ENCODE measurements at places on chromosomes 12 and 14.

- DNase-seq = no peak
Measured at GRCh38 chr12:31618228-31619025, 27.5 kb upstream of the DENND5B start.

GRCh38 chr12:57091638-57092528 lies 3.0 kb downstream of the NAB2 start:
- DNase-seq = no peak

DNA sequence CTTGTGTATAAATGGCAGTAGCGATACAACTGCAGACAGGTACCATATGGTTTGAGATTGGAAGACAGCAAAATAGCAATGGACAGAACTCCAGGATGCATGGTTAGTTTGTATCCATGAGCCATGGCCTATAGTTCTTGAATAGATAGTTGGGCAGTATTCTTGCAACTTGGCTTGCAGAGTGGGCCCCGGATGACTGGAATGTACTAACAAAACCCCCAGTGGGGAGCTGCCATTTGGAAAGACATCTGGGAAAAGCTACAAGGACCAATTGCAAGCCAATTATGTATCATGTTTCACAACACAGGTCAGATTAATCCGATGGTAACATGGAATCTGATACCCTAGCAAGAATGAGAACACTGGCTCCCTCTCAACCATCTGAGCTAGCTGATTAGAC lies 279.6 kb downstream of the RERGL start:
- no peak for DNase-seq

- DNase-seq = no peak
Measured at GRCh38 chr12:123998344-123998990, 25.5 kb downstream of the ZNF664 start.

DNA sequence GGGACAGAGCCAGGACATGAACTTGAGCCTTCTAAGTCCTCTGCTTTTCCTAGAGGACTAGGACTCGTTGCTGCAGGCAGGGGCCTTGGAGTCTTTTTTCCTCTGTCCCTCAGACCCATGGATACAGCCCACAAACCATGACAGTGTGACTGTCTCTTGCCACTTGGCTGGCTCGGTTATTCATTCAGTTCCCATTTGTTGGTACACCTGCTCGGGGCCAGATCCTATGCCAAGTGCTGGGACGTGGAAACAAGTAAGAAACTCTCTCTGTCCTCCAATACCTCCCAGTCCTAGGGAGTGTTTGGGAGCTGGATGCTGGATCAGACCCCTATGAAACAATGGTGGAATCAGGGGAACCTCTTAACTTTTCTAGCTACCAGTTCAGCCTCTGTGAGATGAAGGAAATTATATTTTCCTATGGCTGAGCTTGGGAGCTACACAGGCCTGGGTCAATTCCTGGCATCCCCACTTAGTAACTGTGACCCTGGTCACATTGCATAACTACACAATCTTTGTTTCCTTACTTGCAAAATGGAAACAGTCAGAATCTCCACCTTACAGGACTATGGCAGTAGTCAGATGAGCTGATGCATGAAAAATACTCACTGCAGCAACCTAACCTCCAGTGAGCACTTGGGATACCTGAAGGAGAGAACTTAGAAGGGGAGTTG lies 106.3 kb upstream of the VRK1 start:
- no peak for DNase-seq

DNA sequence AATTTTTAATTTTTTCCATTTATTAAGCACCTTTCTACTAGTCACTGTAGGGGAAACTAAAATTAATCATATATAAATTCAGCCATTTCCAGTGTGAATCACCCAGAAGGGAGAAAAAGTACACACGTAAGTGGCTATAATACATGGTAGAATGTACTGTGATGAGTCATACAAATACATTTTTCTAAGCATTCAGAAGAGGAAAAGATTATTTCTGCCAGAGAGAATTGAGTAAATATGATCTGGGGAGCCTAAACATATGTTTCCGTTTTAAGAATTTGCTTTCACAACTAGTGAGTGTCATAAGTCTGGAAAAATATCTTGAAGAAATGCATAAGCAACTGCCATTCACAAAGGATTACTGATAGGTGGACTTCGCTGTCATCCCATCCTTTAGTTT lies 102.8 kb downstream of the TGFB3 start:
- DNase-seq = no peak

GRCh38 chr12:115232455-115233156 lies 548.6 kb upstream of the TBX3 start:
- DNase-seq = no peak

DNA sequence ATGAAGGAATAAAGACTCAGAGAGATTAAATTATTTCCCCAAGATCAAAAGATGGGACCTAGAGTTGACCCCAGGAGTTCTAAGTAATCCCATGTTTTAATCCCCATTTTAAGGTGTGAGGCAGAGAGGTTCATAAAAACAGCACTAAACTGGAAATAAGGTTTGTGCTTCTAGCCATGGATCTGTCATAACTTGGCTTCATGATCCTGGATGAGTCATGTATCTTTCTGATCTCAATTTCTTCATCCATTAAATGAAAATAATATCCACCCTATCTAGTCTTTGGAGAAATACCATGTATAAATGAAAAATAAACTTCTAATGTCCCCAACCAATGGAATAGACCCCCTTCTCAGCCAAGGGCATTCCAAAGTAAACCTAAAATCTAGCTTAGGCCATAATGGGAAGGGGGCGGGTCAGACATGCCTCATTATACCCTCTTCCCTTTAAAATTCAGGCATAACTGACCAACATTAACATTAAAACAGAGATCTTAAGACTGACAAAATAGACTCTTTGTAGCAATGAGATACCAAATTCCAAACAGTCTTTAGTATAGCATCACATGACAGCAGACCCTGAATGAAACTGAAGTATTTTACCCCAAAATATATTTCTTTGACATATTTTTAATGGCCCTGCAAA lies 47.8 kb downstream of the SLC41A2 start:
- DNase-seq = no peak

DNA sequence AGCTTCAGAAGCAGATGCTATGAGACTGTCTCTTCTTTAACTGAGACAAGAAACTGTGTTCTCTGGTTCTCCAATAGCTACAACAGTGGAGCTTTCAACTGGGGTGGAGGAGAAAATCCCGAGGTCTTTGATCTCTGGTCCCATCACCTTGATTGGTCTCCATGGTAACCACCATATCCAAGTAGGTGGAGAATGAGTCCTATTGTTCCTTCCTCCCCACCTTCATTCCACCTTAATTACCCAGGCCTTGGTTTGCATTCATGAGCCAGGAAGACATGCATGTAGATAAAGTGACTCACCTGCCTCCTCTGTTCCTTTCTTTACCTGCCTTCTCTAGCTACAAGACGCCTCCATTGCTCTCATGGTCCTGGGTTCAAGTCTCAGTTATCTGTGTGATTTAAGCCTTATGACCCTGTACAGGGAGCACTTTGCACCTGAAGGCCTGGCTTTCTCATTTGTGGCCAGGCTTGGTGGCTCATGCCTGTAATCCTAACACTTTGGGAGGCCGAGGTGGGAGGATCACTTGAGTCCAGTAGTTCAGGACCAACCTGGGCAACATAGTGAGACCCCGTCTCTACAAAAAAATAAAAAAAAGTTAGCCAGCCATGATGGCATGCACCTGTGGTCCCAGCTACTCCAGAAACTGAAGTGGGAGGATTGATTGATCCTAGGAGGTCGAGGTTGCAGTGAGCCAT lies 157.7 kb upstream of the TBX3 start:
- DNase-seq = no peak

- no peak for DNase-seq
Measured at GRCh38 chr12:3106579-3106978, 29.4 kb downstream of the TSPAN9 start.

DNA sequence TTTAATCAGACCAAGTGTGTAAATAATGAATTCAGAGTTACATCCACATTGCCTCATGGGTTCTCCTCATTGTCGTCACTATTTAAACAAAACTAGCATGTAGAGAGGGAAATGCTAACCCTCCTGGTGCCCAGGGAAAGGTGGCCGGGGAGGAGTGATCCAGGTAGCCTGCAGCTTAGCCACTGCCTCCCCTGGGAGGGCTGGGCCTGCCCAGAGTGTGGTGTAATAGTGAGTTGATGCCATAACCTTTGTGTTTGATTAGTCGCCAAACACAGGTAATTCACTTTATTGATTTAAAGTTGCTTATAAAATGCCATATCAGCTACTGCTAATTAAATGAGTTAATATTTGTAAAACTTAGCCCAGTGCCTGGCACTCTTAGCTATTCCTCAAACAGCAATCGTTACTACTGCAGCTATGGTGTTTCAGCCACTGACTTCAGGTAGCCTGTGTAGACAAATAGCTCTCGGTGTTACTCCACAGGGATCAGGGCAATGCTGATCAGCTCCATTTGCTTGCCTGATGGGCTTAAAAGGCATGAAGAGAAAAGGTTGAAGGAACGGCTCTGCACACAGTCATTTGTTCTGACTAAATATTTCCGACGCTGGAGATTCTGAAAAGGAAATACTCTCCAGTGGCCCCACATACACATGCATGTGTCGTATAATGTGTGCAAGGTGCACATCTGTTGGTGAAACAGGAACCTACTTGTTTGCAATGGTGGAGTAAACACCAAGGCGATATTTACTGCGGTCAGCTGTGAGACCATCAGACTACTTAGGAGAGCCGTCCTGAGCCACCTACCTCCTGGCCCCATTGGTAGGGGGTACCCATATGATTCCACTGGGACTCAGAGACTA lies 45.7 kb upstream of the PRMT8 start:
- DNase-seq = no peak

DNA sequence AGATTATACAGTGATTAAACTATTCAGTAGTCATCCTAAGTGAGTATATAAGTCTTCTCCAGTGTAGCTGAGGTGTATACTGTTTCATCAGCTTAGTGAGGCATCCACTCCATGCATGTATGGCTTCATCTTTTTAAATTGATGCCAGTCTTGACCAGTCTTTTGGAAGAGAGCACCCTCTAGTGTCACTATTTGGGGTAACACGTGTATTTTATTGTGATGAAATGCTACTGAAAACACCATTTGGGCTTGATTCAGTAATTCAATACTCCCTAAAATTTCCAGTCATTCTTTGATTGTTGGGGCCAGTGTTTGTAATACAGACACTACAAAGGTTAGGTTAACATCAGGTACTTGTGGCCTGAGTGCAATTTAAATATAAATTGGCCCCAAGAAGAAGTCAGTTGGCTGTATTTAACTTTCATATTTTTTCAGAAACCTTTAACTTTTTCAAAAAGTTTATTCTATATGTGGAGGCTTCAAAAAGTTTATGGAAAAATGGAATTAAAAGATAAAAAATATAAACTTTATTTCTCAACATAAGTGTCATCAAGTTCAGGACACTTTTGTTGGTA lies 35.3 kb downstream of the MIPOL1 start:
- no peak for DNase-seq

- DNase-seq = no peak
Measured at GRCh38 chr12:77163074-77164038, 98.0 kb upstream of the E2F7 start.

GRCh38 chr12:128843538-128843937 lies 9.7 kb upstream of the GLT1D1 start:
- DNase-seq = no peak

DNA sequence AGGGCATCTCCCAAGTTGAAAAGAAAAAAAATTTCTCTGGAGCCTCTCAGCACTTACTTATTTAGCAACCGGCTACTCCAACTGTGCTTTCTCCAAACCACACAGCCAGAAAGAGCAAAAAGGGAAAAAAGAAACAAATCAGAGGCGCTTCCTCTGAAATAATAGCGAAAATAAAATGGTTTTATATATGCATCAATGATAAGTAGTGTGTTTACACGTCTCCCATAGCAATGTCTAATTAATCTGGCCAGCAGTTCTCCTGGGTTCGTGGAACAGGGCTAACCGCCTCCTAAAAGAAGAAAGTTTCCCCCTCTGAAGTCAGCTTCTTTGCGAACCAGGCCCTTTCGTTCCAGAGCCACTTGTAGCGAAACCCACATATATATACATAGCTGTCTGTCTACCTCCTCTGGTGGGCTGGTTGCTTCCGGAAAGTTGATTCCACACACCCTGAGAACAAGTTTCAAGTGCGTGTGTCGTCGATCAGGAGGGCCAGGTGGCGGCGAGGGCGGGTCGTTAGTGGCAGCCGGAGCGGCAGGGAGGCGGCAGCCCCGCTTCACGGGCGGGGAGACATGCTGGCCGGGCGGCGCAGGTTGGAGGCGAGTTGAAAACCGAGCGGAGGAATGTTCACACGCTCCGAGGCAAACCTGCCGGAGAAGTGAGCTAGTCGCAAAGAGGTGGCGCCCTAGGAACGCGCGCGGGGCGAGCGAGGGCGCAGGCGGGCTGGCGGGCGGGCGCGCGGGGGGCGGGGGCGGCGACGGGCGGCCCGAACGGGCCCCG lies 2.7 kb downstream of the PTHLH start:
- DNase-seq = no peak

DNA sequence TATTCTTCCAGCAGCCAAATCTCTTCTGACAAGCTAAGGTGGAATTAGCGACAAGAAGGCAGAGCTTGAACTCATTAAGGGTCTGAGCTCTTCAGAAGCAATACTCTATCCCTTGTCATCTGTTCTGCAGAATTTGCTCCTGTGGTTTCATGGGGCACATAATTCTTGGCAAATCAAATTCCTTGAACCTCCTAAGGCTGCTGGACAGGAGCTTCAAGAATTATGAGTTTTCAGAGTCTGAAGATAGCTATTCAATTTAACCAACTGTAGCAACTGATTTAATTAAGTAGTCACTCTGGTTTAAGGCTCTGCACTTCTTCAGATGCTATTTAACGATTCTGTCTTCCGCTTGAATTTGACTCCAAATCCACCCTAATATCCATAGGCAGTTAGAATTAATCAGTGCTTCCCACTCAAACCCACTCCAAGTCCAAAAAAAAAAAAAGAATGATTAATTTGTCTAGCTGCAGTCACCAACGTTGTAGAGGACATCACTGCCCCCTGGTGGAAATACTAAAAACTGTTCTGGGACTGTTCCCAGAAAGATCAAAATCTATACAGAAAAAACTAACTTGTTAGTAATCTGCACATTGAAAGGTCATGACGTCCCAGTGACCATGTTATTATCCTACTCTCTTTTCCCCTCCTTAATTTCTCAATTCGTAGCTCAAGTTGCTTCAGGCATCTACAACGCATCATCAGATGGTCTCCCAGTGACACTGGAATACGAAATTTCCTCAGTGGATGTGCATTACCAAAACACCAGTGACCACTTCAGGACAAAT lies 169.9 kb downstream of the KIF21A start:
- no peak for DNase-seq

- DNase-seq = no peak
Measured at GRCh38 chr12:59268295-59268809, 327.5 kb upstream of the SLC16A7 start.

- no peak for DNase-seq
Measured at GRCh38 chr14:31228533-31228932, 20.9 kb upstream of the HECTD1 start.

GRCh38 chr14:74244115-74244514 lies 4.9 kb downstream of the VSX2 start:
- DNase-seq = no peak

GRCh38 chr14:55103005-55103640 lies 25.9 kb upstream of the LGALS3 start:
- peak; percentile 90 for DNase-seq

- DNase-seq = no peak
Measured at GRCh38 chr12:106889950-106890626, 65.6 kb upstream of the TMEM263 start.

- DNase-seq = no peak
Measured at GRCh38 chr12:27199638-27200300, 44.3 kb upstream of the STK38L start.
